T-helper 2 cell (primary cell): ENCODE measurements at places on chromosomes 12 and 14.

DNA sequence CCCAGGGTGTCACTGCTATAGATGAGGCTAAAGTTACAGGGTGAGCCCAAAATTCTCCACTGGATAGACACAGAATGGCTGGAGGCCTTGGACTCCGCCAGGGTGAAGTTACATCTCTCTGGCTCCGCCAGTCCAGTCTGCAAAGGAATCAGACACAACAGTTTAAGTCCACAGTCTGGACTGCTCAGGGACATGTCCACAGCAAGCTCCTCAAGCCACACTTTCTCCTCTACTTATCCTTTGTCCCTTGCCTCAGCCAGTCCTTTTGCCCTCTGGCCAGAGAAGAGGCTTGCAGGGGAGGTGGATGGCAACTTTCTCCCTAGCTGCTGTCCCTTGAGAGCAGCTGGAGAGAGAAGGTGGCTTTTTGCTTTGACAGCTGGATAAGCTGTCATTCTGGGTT is 28.0 kb downstream of the PTPRB start:
- DNase-seq, result no peak

DNA sequence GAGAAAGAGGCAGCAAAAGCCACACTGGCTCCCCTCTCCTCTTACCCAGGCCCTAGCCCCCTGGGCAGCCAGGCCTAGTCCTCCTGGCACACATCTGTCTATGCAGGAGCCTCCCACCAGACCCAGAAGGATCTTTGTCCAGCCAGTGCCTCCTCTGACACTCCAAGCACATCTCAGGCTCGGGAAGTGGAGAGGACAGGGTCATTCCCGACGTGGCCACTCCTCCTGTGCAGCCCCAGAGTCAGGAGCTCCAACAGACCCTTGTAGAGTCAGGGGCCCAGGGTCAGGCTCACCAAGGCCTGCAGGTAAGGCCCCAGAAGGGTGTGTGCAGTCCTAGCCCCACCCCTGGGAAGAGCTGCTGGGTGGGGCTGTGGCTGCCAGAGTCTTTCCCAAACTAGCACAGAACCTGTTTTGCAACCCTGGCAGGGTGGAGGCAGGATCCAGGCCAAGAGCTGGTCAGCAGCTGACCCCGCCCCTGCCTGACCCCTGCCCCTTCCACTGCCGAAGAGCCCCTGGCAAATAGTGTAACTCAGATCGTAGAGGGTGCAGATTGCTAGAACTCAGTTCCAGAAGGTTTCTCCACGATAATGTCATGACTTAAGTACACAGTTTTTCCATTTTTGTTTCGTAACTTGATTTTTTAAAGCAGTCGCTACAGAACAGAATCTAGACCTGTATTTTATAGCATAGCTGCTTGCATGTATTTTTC is 26.6 kb upstream of the PNMA1 start:
- no peak for DNase-seq

DNA sequence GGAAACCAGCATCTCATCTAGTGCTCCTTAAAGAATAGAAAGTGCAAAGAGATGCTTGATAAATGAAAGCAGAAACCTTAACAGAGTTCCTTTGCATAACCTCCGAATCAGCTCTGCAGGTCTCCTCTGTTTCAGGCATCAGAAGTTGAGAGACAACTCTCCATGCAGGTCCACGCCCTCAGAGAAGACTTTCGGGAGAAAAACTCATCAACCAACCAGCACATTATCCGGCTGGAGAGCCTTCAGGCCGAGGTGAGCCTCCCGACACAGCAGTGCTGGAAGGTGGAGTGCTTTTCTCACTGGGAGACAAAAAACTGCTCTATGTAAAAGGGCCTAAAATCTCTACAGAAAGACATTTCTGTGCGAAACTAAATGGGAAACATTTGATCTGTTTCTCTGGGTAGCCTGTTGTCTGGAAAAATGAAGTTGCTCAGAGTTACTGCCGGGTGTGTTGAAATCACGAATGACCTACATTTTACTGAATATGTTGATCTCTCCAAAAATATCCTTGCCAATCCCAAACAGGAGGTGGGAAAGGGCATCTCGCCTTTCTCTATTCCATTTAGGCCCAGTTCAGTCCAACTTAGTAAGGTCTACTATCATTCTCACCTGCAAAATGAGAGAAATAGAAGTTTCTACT is 54.9 kb downstream of the RAB35 start:
- DNase-seq, result no peak

- no peak for DNase-seq
These were observed 13.9 kb downstream of the BAZ2A start for GRCh38 chr12:56616244-56616643.

DNA sequence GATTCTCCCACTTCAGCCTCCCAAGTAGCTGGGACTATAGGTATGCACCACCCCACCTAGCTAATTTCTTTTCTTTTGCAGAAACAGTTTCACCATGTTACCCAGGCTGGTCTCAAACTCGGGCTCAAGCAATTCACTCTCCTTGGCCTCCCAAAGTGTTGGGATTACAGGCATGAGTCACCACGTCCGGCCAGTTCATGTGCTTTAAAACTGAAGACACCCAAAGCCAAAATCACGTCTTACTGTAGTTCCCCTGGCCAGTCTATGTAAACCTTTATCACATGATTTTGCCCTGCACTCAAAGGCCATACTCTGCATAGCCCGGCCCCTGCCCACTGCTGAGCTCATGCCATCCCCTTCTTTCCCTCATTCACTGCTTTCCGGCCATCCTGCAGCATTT is 4.5 kb downstream of the ALKBH2 start:
- DNase-seq, result no peak

GRCh38 chr14:55131370-55132137 is 2.5 kb downstream of the LGALS3 start:
- DNase-seq, result no peak

DNA sequence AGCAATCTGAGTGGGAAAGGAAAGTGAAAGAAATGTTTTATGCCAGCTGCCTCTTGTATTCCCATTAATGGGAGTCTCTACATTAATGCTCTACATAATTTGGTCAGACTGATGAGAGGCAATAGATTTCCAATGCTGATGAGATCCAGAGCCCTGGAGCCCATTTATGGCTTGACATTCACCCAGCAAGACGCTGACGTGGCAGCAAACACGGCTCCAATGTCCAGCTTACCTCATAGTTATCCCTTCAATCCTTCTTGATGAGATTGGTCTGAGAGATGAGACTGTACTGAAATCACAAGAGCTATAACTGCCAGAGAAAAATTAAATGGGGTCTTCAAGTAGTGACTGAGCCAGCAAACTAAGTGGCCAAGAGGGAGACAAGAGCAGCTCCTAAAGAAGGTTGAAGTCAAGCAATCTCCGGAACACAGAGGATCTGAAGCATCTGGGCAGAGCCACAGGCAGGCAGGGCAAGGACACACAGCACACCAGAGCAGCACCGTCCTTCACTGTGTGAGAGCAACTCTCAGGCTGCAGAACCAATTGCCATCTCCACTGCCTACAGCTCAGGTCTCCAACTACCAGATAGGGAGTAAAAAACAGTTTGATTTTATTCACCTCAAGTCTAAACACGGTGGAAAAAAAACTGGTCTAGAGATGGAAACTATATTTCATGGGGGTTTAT is 7.3 kb upstream of the MYO1A start:
- no peak for DNase-seq

GRCh38 chr14:60309867-60310552 is 61.0 kb downstream of the PPM1A start:
- DNase-seq, result no peak

DNA sequence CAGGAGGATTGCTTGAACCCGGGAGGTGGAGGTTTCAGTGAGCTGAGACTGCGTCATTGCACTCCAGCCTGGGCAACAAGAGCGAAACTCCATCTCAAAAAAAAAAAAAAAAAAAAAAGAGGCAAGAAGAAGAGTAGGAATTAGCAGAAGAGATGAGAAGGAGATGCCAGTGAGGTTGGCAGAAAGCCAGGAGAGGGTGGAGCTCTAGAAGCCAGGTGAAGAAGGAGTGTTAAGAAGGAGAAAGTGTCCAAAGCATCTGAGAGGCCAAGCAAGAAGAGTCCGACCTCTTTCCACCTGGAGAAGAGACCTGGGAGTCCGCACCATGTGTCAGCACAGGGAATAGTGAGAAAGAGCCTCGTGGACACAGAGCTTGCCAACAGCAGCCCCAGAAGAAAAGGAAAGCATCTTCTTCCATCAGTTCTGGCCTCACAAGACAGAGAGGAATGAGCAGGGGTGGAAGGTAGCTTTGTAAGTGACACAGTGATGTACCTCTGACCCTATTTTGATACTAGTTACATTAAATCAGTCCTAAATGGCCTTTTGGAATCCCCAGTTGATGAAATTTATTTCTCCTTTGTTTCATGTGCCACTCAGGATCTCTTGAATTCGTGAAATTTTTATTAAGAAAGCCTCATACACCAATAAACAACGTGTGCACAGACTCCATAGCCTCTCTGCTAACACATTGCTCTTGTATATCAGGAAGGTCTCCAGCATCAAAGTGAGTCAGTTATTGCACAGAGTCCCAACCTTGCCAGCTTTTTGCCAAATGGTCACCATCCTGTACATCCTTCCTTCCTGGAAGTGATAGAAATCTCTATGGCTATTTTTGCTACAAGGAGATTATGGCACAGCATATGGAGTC is 70.6 kb downstream of the SAMD4A start:
- DNase-seq, result no peak

GRCh38 chr12:108772891-108773797 is 41.8 kb upstream of the CORO1C start:
- DNase-seq, result no peak

DNA sequence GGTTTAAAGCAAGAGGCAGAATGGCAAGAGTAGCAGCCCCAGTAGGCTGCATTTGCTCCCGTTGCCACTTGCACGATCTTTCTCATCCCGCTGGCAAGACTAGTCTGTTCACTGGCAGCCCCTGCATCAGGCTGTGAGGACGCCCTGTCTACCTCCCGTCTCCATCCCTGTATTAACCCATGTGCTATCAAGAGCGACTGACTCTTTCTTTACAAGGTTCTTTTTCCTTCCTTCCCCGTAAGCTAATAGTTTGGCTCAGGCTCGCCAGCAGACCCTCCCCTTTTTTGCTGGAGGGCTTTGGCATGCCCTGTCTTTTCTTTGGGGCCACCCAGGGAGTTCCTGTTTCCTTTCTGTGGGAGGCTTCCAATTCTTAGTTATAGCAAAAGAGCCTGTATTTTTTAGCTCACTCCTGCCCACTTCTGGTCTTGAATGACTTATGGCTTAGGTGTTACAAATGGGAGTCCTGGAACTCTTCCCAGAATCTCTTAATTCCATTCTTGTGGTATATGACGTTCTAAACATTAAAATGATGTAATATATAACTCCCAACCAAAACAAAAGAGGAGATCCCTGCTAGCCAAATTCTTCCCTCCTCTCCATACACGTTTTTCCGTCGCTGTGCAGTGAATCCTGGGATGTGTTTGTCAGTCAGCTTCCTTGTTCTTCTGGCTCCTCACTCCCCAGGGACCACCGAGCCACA is 149.0 kb downstream of the PRKCH start:
- DNase-seq, result no peak

- no peak for DNase-seq
These were observed 3.8 kb upstream of the GZMH start for GRCh38 chr14:24613241-24613640.
